HS-5 (cell line): ENCODE measurements at places on chromosomes 5 and 9.
A peak's percentile ranks its signal among the peaks of the same experiment; 100 is the strongest.

- DNase-seq = no peak
Measured at GRCh38 chr5:178143901-178144300, 9.8 kb downstream of the NHP2 start.

- peak; percentile 70 for DNase-seq
Measured at GRCh38 chr9:16191691-16192402, 639.0 kb downstream of the CCDC171 start.

DNA sequence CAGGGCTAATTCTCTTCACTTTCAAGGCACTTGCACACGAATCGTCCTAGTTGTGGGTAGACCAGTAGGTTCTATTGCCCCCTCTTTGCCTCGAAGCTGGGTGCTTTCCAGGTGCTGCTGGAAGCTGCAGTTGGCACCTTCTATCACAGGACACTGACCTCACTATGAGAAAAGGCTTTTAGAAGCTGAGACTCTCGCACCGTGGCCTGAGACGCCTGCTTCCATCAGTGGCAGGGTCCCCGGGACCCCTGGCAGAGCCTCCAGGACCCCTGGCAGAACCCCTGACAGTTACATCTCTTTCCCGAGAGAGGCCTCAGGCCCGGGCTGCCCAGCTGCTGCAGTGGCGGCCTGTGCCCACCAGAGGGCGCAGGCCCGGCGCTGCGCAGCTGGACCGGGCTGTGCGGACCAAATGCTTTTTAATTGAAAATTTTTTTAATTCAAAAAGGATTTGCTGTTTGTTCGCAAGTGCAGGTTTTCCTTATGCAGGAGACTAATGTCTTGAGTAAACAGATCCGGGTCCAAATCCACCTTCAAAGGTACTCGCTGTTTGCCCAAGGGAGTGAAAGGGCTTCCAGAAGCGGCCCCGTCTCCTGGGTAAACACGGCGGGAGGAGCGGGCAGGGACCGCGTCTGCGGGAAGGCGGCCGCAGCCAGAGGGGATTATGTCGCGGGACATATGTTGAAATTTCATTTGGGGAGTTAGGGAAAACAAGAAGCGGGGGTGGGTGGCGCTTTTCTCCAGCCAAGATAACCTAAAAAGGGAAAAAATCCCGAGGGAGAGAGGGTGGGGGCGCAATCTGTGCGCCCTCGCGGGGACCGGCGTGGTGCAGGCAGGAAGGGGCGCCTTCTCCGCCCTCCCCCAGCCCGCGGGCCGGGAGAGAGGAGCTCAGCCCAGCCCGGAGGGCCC lies 114.5 kb upstream of the LMX1B start:
- DNase-seq = no peak

DNA sequence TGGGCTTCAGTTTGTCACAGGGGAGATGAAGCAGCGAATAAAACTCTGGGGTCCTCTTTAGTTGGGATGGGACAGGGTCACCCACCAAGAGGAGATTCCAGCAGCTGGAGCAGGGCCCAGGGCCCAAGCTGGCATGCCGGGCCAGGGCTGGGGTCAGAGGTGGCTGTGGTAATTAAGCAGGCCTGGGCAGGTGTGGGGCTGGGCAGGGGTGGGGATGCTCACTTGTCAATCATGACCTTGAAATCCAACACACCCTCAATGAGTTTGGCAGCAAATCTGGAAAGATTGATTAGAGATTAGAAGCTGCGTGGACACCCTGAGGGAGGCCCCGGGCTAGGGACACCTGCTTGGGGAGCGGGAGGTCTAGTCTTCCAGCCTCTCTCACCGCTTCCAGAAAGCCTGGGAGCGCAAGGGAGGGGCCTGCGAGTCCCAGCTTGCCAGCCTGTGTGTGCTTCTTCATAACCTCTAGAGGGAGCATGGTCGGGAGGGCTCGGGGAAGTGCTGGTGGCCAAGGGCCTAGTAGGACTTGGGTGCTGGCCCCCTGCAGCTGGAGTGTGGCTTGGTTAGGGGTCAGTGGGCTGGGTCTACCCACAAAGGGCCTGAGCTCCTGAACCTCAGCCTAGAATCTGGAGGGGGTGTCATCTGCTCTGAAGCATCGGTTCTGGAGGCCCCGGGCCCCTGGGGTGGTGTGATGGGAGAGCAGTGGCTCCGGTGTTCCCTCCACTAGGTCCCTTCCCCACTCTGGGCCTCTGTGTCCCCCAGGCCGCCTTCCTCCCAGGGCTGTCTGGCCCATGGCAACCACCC lies 7.6 kb downstream of the CRAT start:
- no peak for DNase-seq

GRCh38 chr5:10635257-10635866 lies 71.5 kb downstream of the ANKRD33B start:
- peak; percentile 56 for DNase-seq

GRCh38 chr5:93653716-93654115 lies 70.7 kb downstream of the NR2F1 start:
- no peak for DNase-seq

DNA sequence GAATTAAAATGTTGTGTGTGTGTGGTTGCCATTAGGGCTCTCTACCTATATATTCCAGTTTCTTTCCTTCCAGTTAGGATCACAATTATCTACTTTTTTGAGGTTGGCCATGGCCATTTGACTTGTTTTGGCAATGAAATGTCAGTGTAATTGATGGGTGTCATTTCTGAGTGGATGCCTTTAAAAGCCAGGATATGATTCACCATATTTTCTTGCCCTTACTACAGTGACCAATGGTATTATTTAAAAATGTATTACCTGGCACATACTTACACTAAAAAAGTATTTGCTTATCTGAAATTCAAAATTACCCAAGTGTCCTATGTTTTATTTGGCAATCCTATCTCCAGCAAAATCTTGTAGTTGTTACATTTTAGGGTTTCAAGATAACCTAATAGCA lies 258.7 kb upstream of the ACTBL2 start:
- DNase-seq = no peak

GRCh38 chr9:88373045-88373444 lies 15.2 kb upstream of the SPIN1 start:
- no peak for DNase-seq

DNA sequence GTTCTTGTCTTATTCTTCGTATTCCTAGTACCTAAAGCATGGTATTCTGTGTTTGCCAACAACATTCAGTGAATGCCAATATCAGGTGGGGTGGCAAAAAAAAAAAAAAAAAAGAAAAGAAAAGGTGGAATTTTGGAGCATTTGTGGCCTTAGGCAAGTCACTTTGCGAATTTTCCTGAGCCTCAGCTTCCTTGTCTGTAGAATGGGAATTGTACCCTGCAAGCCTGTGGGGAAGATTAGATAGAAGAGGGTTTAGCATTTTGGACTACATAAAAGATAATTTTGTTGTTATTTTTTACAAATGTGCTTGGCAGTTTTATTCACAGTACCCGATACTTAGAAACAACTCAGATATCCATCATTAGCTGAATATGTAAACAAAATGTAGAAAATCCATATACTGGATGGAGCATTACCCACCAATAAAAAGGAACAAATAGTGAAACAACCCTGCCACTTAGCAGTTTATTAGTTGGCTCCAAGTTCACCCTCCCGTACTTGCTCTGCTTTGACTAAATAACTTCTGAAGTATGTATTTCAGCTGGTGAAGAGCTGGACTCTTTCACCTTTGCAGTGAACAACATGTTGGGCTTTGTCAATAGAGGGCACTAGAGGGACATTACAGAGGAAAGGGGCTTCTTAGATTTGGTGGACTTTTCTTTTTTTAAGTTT lies 13.6 kb downstream of the UBE2D2 start:
- DNase-seq = no peak

DNA sequence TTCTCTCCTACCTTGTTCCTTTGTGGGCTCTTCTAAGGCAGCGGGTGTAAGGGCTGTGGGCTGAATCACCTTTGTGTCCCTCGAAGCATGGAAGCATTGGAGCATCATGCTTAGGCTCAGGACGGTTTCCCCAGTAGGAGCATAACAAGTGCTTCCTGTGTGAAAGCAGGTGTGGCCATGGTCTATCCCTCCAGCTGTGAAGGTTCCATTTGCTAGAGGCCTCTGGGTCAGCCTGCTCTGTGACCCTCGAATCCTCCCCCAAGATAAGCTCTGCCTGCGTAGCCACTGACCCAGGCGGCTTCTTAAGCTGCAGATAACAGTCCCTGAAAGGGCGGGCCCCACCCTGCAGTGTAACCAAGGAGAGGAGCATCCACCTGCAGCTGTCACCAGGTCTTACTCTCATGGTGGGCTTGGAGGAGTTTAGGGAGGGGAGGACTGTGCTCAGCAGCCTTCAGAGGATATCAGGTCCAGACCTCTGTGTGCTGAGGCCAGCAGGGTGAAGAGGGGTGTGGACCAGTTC lies 8.4 kb upstream of the NDST1 start:
- no peak for DNase-seq

DNA sequence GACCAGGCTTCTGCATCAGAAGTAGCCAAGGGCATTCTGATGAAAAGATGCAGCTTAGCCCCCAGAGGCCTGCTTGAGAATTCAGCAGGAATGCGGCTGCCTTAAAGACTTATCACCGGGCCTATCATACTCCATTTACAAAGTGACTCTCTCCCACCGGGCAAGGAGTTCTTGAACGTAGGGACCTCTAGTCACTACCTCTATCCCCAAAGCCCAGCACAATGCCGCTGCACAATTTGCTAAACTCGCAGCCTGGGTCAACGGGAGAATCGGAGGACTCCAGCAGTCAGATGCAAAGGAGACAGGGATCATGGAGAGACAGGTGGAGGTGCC lies 661 bp downstream of the PDCL start:
- no peak for DNase-seq

DNA sequence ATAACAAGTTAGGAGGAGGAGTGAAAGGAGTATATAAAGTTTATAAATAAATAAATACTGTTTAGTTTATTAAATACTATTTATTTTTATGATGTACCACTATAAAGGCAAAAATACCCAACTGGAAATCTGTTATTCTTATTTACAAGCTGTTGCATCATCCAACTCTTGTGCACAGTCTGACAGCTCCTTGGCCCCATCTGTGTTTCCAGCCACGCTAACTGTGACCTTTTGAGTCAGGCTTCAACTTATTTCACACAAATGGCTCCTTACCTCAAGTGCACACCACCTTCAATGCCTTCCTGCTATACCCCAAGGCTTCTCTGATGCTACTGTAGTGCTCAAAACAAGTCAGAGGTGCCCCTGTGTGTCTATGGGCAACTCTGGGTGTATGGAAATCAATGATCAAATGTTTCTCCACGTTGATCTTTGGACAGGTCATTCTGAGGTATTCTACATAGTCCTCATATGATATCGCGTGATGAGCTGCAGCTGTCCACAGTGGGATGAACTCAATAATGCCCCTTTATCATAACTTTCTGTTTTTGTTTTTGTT lies 303.2 kb upstream of the GRAMD2B start:
- no peak for DNase-seq

GRCh38 chr5:121151534-121151933 lies 687.4 kb downstream of the PRR16 start:
- no peak for DNase-seq

GRCh38 chr5:81530919-81531318 lies 137.0 kb upstream of the ACOT12 start:
- DNase-seq = no peak

- DNase-seq = no peak
Measured at GRCh38 chr9:127735530-127736185, 564 bp upstream of the TOR2A start.

DNA sequence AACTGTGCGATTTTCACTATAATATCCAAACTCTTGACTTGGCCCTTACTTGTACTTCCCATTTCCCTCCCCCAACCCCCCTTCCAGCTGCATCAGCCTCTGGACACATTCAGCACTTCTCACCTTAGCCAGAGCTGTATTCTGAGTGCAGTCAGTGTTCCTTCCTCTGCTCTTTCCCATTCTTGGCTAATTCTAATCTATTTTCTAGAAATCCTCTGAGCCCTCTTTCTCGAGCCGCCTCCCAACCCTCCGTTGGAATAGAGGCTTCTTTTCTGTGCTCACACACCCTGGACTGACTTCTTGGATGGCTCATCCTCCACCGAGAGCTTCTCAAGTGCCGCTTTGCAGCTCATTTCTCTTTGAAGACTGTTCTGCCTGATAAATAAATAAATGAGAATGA lies 188.8 kb downstream of the NTRK2 start:
- no peak for DNase-seq

DNA sequence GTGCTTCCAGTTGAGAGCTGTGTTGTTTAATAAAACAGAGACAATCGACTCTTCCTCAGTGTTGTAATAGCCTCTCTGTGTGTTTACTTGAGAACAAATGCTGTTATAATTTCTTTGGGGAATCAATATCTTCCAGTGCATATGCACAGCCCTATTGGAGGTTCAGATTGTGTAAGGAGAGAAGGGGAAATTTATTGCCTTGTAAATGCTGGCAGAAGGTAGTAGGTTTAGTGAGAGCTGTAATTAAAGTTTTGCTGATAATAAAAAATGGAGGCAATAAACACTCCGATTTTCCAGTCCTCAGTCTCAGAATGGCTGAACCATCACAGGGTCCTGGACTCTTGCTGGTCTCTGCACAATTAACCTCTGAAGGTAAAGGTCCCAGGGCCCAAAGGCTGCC lies 128.3 kb downstream of the C5orf15 start:
- no peak for DNase-seq

GRCh38 chr5:8750100-8750499 lies 795.8 kb downstream of the SEMA5A start:
- no peak for DNase-seq

GRCh38 chr9:131992906-131993657 lies 86.6 kb downstream of the MED27 start:
- DNase-seq = no peak

DNA sequence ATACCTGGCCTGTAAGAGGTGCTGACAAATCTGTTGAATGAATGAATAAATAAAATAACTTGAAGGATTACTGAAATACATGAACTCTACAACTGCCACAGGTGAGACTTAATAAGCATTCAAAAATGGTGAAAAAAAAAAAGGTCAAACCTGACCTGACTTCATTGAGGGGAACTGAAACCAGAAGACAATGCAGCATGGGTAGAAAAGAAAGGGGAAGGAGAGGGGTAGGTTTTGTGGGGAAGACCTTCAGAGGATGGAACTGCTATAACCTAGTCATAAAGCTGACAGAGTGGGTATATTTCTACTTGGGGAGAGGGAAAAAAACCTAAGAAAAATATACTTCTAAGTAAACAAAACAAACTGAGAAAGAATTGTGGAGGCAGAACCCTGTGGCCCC lies 56.6 kb downstream of the RASEF start:
- no peak for DNase-seq

DNA sequence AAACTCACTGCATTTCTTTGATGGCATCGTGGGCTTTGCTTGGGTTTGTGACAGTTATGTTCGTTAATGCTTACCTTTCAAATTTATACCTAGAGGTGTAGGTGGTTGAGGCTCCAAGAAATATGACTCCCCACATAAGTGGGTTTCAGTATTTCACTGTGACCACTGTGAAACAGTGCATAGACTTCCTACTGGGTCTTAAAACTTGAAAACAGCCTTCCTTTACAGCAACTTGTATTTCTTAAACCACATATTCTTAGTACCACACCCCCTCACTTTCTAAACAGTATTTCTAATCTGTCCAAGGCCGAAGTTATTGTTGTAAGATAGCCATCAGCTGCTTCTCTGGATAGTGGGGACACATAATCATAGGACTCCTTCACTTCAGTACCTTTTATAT lies 48.3 kb downstream of the TMEFF1 start:
- DNase-seq = no peak

DNA sequence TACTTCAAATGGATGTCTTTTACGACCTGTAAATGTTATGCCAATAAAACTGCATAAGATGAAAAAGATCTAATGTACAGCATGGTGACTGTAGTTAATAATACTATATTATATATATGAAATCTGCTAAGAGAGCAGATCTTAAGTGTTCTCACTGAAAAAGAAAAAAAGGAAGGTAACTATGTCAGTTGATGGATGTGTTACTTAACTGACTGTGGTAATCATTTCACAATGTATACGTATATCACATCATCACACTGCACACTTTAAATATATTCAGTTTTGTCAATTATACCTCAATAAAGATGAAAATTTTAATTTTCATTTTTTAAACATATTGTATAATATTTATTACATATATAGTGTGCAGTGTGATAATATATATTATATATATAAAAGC lies 31.9 kb downstream of the THBS4 start:
- no peak for DNase-seq
